Mesenteric fat pad (tissue), 1 donor: ENCODE measurements at places on chromosomes 11 and 22. TPM values are rescaled to one million over a fixed set of nuclear protein-coding genes. Genes with fewer than 3 reads are reported as not detected.

DNA sequence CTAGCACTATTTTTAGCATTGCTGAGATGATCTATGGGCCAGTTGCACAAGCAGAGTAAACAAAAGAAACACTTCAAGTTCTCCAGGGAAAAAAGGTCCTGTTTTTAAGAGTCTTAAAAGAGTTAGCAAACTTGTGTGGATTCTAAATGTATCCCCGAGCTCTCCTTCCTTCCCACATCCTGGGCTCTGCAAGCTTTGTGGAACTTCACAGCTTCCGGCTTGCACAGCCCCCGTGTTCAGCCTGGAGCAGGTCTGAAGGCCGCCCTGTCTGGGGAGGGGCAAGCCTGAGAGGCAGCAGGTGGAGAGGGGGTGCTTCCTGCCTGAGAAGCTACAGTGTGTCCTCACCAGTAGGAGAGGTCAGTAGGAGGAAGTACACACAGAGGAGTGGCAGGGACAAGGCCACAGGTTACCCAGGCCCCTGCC, 35.1 kb upstream of the SUSD2 start:
- DNase-seq = no peak

DNA sequence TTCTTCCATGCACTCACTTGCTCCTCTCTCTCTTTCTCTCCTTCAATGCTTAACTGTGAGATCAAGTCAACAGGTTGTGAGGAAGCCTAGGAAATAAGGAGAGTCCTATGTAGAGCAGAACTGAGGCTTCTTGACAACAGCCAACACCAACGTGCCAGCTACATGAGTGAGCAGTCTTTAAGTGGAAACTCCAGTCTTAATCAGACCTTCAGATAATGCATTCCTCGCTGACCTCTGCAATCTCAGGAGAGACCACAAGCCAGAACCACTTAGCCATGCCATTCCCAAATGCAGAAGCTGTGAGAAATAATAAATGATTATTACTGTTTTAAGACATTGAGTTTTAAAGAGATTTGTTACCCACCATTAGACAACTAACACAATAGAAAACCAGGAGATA, 6.1 kb upstream of the TEAD1 start:
- DNase-seq = no peak

SPDYC gene
- not detected for total RNA-seq

GRIK4 gene
- total RNA-seq = 0.10 TPM
